GM23338 (cell line): ENCODE measurements at places on chromosomes 13 and 19.

DNA sequence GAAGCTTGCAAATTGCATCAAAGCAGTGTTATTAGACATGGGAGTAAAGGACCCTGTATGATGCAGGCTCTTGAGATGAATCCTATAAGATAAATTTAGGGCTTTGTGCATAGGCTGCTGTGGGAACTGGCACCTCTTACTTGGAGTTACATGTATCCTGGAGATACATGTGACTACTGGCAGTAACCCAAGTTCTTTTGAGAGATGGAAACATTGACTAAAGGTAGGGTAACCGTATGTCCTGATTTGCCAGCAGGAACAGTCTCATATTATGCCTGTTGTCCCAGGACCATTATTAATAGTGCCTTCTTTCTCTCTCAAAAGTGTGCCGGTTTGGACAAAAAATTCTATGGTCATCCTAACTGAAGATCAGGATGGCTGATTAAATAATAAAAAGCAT is 195.4 kb downstream of the LACC1 start:
- DNase-seq, result no peak

DNA sequence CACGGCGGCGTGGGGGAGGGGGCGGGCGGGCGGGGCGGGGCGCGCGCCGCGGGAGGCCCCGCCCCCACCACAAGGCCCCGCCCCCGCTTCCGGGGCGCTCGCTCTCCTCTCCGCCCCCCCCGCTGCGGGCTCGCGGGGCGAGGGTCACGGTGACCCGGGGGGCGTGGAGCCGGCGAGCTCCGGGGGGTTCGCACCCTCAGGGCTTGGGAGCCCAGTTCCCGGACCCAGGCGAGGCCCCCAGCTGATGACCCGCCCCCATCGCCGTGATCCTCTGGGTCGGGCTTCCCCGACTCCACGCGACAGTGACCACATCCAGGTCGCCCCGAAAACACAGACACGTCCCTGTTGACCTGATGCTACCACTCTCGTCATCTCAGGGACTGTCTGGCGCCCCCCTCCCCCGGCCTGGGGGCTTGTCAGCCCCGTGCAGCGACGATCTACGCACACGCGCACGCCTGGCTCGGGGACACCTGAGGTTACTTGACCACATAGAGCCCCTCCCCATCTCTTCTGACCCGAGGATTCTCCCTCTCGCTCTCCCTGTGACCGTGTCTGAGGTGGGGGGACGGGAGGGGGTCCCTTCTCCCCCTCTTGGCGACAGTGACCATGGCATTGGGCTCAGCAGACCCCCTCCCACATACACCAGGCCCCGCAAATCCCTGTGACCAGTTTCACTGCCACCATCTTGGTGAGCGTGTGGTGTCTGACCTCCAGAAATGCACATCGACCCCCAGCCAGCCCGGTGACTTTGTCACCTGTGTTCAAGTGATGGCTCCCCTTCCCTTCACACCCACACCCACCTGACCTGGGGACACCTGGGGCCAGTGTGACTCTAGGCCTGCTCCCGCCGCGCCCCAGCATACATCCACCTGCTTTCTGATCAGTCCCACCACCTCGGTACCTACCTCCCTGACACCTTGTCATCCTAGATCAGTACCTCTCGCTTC is 670 bp downstream of the MAP2K7 start:
- DNase-seq, result peak; percentile 49

- no peak for DNase-seq
Observed at GRCh38 chr13:24221007-24221406, 60.5 kb downstream of the SPATA13 start.

GRCh38 chr13:61831026-61831425 is 415.4 kb upstream of the PCDH20 start:
- DNase-seq, result no peak

DNA sequence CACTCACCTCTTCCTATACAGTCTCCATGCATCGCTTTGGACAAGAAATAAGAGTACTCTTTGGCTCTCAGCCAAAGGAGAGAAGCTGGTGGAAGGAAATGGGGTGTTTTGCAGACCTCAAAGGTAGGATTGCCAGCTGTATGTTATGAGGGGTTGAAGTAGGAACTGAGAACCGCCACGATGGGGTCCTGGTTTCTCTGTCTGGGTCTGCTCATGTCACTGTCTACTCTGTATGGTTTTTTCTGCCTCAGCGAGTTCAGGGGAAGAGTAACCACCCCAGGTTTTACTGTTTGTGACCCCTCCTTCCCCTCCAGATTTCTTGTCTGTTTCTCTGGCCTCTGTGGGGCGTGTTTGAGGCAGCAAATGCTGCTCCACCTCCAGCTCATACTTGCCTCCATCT is 4.1 kb downstream of the ZNF805 start:
- no peak for DNase-seq
